ENCODE measurements at places on chromosomes 16 and 17.

GRCh38 chr16:12498077-12498476, 305.6 kb downstream of the CPPED1 start:
- no peak for DNase-seq

- no peak for DNase-seq
Observed at GRCh38 chr16:28901862-28902261, 23.2 kb downstream of the RABEP2 start.

DNA sequence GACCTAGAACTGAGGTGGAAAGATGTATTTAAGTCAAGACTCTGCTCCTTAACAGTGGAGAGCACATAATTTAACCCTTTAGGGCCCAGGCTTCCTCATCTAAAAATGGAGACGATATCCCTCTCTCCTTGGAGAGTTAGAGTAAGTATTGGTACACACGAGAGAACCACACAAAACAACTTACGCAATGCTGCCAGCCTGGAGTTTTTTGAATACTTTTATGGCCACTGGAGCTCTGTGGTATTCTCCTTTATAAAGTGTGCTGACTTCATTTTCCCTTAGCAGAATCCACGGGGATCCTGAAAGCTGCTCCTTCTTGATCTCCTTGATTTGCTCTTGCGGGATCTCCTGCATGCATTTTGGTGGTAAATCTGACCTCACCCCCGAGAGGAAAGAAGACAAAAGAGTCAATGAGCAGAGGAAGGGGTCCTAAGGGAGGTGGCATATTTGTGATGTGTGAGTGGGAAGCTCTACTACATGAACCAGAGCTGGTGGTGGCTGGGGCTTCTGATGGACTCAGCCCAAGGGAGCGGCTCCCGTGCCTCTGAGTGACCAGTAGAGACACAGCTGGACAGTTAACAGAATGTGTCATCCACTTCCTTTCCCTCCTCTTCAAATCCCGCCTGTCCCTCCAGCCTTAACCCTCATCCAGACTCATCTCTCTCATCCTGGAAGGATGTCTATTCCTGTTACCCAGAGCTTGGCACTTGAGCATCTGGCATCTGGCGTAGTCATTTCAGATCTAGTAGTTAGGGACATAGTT, 9.4 kb downstream of the MLKL start:
- DNase-seq = no peak

DNA sequence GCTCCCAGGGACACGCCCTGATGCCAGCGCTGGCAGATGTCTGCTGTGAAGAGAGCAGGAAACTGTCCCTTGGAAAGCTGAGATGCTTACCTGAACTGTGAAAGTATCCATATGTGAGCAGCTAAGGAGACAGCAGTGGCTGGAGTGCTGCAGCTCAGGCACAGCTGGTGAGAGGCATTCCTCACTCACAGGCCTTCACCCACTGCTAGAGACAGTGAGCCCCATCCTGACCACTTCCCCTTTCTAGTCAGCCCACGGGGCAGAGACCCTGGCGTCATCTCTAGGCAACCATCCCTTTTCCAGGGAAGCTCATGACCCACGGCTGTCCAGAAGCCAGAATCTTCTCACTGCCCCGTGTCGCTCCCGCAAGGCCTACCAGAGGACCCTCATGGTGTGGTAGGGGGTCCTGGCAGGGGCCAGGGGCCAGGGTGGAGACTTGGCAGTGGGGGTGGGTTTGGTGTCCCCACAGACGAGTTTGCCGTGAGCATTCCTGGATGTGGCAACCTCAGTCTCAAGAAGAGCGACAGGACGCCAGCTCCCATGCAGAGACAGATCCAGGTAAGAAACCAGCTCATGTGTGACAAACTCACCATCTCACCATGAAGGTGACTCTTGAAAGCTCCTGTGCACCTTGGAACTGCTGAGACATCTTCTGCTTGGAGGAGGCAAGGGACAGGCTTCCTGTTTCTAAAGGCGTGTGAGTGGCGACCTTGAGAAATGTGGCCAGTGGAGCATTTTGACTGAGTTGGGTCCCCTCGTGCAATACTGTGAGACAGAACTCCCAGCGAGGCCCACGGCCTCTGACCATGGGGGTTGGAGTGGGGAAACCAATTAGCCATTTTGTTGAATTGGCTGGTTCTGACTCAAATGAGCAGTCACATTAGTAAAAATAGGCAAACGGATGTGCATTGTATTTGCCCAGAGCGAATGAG, at the start of gene SCIMP:
TSS of gene SCIMP (minus strand) at position 216 of the 932 bp plus-strand sequence. CDS start at position 111, 105 bp downstream.
- no peak for DNase-seq

DNA sequence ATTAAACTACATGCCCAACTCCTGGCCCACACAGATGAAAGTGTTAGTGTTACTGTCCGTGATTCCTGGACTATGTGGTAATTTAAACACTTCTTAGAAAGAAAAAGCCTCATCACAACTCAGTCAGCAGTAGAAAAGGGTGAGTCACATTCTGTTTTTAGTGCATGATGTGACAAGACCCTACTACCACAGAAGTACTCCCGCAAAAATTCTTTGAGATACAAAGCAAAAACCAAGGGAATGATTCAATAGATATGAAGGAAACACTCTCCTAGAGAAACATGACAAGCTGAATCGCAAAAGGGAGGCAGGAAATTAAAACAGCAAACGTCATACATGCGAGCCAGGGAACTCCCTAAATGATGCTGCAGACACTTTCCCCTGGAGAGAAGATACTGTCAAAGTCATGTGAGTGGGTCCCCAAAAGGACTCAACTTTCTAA, 14.4 kb downstream of the SNN start:
- no peak for DNase-seq

DNA sequence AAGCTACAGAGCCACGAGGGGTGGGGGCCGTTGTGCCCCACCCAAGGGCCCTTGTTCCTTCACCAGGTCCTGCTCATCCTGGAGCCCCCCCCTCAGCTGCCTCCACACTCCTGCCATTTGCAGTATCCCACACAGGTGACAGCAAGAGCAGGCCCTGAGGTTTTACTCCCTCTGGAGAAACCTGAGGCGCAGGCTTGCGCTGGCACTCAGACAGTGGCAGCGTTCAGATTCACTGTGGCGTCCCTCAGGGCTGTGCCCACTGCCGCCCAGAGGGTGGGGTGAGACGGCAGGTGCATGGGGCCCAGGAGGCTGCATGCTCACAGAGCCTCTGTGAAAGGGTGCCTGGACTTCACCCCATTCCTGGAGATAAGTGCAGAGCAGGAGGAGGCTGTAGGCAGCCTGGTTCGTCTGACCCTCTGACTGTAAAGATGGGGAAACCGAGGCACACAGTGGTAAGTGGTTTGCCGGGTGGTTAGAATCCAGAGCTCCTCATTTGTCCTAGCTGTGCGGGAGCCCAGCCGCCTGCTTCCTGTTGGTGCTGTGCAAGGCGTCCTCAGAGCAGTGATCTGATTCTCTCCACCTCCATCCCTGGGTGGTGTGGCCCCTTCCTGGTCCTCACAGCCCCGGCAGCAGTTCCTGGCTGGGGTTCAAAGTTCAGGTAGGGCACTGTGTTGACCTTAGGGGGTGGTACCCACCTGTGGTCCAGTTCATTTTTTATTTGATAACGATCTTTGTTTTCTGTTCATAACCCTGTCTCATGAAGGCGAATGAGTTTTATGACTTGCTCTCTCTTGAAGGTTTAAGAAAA, 1.6 kb downstream of the SPIRE2 start:
- DNase-seq = no peak

DNA sequence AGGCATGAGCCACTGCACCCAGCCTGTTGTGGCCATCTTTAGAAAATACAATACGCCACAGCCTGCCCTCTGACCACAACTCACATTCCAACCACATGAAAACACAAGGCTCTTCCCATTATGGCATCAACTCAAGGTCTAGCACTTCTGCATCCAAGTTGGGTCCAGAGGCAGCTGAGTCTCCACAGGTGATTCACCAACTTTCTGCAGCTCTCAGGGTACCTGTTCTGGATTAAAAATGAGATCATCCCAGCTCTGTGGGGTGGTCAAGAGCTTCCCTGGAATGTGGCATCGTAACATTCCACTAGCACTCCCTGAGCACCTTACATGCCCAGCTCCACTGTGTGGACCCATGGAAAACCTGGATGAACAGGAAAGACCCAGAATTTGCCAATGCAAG, 9.9 kb upstream of the GUCY2D start:
- no peak for DNase-seq

GRCh38 chr16:89446136-89446974, 44.0 kb downstream of the ANKRD11 start:
- DNase-seq = no peak

GRCh38 chr16:67258161-67258835, 9.5 kb downstream of the SLC9A5 start:
- no peak for DNase-seq

GRCh38 chr16:5059386-5060072, 6.2 kb downstream of the C16orf89 start:
- DNase-seq = no peak

DNA sequence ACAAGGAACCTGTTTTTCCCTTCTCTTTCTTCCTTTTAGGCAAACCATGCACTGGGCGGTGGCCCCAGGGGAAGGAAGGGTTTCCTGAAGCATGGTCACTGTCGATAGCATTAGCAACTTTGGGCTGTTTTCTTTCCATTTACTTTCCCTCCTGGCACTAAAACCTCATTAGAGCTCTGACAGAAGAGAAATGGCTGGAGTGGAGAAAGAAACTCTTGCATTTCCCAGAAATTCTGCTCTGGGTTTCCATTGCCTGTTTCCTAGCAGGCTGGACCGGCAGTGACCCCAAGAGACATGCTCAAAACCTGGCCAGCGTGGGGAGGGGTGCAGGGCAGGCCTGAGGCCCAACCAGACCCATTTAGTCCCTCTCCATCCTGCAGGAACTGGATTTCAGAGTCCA, 230.7 kb upstream of the CCL2 start:
- DNase-seq = no peak
